ENCODE measurements at places on chromosomes 3 and 15. TPM values are rescaled to one million over a fixed set of nuclear protein-coding genes. Genes with fewer than 3 reads are reported as not detected.

Gene CGNL1
- 1.4 TPM for total RNA-seq

Gene NDN
- total RNA-seq, result 6.5 TPM

Gene TWF2
- 51.0 TPM for total RNA-seq

Gene PGBD4
- 2.4 TPM for total RNA-seq

Gene DLEC1
- total RNA-seq, result under 0.01 TPM

Gene IRAK2
- total RNA-seq, result 20.1 TPM

Gene ADIPOQ
- total RNA-seq, result not detected
